ENCODE measurements at places on chromosomes 3 and 15. TPM values are rescaled to one million over a fixed set of nuclear protein-coding genes. Genes with fewer than 3 reads are reported as not detected.

GRCh38 chr3:62557983-62558382 lies 184.6 kb upstream of the FEZF2 start:
- DNase-seq, result no peak

- DNase-seq, result no peak
These were observed 89.6 kb upstream of the RAP2B start for GRCh38 chr3:153072382-153072781.

GRCh38 chr3:55604402-55604801 lies 117.3 kb upstream of the WNT5A start:
- DNase-seq, result no peak

The TMEM40 gene
- polyA plus RNA-seq, result 1.3 TPM

All from renal cortex interstitium (tissue), 15 donors.